ENCODE measurements at places on chromosomes 11 and 22.

DNA sequence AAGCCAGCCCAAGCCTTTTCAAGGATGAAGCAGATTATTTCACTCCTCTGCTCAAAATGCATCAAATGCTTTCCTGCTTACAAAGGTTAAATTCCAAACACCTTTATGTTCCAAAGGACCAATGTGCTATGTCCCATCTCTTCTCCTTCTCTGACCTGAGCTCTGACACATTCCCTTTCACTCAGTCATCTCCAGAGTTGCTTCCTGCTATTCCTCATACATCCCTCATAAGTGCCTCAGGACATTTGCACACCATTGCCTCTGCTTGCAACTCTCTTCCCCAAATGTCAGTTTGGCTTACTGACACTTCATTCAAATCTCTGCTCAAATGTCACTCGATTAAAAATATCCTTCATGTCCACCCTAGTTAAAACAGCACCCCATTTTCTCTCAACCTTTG lies 53.3 kb upstream of the BMAL1 start:
- DNase-seq, result no peak

- no peak for DNase-seq
Measured at GRCh38 chr11:6623391-6624363, 4.5 kb upstream of the TPP1 start.

DNA sequence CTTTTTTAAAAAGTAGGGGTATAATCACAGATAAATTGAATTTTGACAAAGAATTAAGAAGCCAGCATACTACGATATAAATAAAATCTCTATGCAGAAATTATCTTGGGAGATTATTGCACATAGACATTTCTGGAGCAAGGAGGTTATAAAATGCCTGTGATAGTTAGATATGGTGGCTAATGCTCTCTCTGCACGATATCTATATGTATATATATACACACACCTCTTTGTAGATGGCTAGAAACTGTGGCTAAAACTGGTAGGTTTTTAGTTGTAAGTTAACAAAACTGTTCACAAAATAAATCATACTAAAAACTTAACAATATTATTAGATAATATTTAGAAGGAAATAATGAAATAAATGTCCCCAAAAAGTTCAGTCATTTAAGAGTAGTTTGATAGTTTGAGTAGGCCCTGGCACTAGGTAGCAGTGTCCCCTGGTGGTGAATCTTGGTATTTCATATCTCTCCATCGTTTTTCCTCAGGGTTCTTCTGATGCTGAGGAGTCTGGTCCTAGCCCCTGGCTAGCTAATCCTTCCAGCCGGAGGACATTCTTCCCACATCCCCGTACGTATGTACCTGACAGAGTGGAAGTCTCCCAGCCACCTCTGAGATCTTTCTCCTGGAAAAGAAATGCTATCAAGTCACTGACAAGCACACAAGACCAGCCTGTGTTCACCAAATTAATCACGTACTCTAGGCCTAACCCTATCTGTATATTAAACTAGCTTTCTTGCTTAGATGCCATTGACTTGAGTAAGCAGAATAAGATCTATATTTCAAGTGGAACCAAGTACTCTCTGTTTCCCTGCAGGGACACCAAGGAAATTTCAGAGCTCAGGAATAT lies 32.2 kb downstream of the ART5 start:
- DNase-seq, result no peak

DNA sequence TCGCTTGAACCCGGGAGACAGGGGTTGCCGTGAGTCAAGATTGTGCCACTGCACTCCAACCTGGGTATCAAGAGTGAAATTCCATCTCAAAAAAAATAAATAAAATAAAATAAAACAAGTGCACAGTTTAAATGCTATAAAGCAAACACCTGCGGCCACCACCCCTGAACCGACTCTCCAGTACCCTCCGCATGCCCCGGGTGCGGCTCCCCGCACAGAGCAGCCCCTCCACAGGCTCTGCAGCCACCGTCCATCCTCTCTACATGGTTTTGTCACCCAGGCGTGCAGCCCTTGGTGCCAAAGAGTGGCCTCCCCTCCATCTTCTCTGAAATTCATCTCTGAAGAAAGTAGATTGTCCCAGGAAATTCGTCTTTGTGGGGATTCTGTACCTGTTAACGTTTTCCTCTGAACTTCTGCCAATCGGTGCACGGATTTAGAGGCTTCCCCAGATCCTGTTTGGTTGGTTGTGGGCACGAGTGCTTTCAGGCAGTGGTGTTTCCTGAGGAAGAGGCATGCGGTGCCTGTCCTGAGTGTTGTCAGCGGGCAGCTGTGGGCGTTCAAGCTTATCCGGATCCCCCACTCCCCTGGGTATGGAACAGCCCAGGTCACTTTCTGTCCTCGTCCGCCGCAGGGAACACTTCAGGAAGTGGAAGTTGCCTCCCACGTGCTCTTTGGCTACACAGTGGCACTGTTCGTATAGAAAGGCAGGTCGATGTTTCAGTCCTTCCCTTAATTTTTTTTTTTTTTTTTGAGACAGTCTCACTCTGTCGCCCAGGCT lies 4.1 kb downstream of the MIOX start:
- no peak for DNase-seq

GRCh38 chr11:7413961-7414915 lies 71.1 kb upstream of the OLFML1 start:
- DNase-seq, result no peak

DNA sequence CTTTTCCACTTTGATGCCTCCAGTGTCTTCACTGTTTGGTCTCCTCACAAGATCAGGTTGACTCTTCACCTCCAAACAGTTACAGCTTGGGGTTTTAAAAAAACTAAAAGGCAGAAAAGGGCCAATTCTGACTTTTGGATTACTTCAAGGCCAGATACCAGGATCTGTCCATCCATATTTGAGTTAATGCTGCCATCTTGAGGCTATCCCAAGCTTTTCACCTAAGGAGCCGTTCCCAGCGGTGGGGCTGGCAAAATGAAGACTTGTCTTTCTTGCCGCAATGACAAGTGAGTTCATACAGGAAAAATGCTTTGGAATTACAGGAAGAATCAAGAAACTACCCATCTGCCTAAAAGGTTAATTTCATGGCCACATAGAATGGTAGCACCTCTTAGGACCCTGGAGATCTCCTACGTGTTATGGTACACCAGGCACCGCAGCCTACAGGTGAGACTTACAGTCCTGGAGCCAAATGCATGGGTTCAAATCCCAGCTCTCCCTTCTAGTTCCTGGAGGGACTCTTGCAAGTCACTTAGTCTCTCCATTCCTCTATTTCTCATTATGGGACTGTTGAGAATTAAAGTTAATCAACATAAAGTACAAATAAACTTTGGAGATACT lies 6.0 kb upstream of the OR5B21 start:
- DNase-seq, result no peak
